ENCODE measurements at places on chromosomes 11 and 22. TPM values are rescaled to one million over a fixed set of nuclear protein-coding genes. Genes with fewer than 3 reads are reported as not detected.

Gene ABCC8
- 13.2 TPM for polyA plus RNA-seq

Gene FIBIN
- polyA plus RNA-seq = not detected

Gene MSANTD4
- 45.0 TPM for polyA plus RNA-seq

Gene AMOTL1
- 12.6 TPM for polyA plus RNA-seq

Gene PDGFD
- 1.0 TPM for polyA plus RNA-seq

Gene TSPAN4
- 68.3 TPM for polyA plus RNA-seq

Gene OR2AG2
- polyA plus RNA-seq = not detected

Gene RAG2
- not detected for polyA plus RNA-seq

Gene NELL1
- 70.4 TPM for polyA plus RNA-seq

Gene RCOR2
- 41.5 TPM for polyA plus RNA-seq

Gene DLG2
- 179 TPM for polyA plus RNA-seq

Gene CRYBB3
- polyA plus RNA-seq = not detected

Gene C11orf86
- polyA plus RNA-seq = not detected

Gene CALCB
- not detected for polyA plus RNA-seq

Gene INPP5J
- 9.4 TPM for polyA plus RNA-seq

Gene ACRV1
- 0.52 TPM for polyA plus RNA-seq

Gene GAL3ST1
- not detected for polyA plus RNA-seq

Gene C1QTNF5
- polyA plus RNA-seq = not detected

Gene VSIG2
- polyA plus RNA-seq = not detected

Gene NXPE2
- polyA plus RNA-seq = 0.20 TPM

Gene DDTL
- polyA plus RNA-seq = 0.56 TPM

Gene CAPN5
- polyA plus RNA-seq = 20.5 TPM

Gene RFPL2
- 9.7 TPM for polyA plus RNA-seq

Gene TSGA10IP
- 0.53 TPM for polyA plus RNA-seq

Gene ELFN2
- 4.4 TPM for polyA plus RNA-seq

Gene CD3D
- not detected for polyA plus RNA-seq

Gene P2RY6
- polyA plus RNA-seq = not detected

Gene ST14
- polyA plus RNA-seq = not detected

Gene MED17
- polyA plus RNA-seq = 82.7 TPM

Gene SLC22A25
- polyA plus RNA-seq = not detected

Gene BDNF
- not detected for polyA plus RNA-seq

Gene TBC1D10A
- 11.9 TPM for polyA plus RNA-seq

Gene KRTAP5-10
- polyA plus RNA-seq = not detected

Gene MRPL21
- polyA plus RNA-seq = 139 TPM

Gene OR51I1
- not detected for polyA plus RNA-seq

Gene EFEMP2
- polyA plus RNA-seq = 0.67 TPM

Gene DDIAS
- 0.26 TPM for polyA plus RNA-seq

Gene BTG4
- polyA plus RNA-seq = not detected

Gene WEE1
- polyA plus RNA-seq = 8.4 TPM

Gene NRGN
- 0.69 TPM for polyA plus RNA-seq

Gene IL17REL
- polyA plus RNA-seq = not detected

Gene MYOD1
- not detected for polyA plus RNA-seq

Gene PATE2
- polyA plus RNA-seq = not detected

Gene SIK2
- 9.0 TPM for polyA plus RNA-seq

Gene SAA4
- polyA plus RNA-seq = not detected

Gene GLYATL2
- not detected for polyA plus RNA-seq

Gene SERPINH1
- polyA plus RNA-seq = 17.0 TPM

Gene MMP8
- polyA plus RNA-seq = not detected

Gene MIOX
- polyA plus RNA-seq = not detected

Gene TBX1
- polyA plus RNA-seq = not detected

Gene DEFB131B
- polyA plus RNA-seq = not detected

Gene MRGPRE
- 0.28 TPM for polyA plus RNA-seq

Gene KCNK7
- polyA plus RNA-seq = 1.1 TPM

Gene ZC3H12C
- 15.1 TPM for polyA plus RNA-seq

Gene APOL3
- not detected for polyA plus RNA-seq
